Mucosa of descending colon (tissue), 3 donors: ENCODE measurements at places on chromosomes 5 and 9. TPM values are rescaled to one million over a fixed set of nuclear protein-coding genes. Genes with fewer than 3 reads are reported as not detected.
A peak's percentile ranks its signal among the peaks of the same experiment; 100 is the strongest.

Gene FAXDC2
- total RNA-seq = 20.9 TPM

DNA sequence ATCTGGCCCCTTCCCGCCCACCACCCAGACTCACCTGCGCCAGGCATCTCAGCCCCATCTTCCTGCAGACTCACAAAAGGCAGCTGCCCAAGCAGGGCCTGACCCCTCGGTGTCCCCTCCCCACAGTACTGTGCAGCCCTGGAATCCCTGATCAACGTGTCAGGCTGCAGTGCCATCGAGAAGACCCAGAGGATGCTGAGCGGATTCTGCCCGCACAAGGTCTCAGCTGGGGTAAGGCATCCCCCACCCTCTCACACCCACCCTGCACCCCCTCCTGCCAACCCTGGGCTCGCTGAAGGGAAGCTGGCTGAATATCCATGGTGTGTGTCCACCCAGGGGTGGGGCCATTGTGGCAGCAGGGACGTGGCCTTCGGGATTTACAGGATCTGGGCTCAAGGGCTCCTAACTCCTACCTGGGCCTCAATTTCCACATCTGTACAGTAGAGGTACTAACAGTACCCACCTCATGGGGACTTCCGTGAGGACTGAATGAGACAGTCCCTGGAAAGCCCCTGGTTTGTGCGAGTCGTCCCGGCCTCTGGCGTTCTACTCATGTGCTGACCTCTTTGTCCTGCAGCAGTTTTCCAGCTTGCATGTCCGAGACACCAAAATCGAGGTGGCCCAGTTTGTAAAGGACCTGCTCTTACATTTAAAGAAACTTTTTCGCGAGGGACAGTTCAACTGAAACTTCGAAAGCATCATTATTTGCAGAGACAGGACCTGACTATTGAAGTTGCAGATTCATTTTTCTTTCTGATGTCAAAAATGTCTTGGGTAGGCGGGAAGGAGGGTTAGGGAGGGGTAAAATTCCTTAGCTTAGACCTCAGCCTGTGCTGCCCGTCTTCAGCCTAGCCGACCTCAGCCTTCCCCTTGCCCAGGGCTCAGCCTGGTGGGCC is 1.9 kb downstream of the IL13 start:
- no peak for DNase-seq

Gene MYOZ3
- total RNA-seq = 0.48 TPM

DNA sequence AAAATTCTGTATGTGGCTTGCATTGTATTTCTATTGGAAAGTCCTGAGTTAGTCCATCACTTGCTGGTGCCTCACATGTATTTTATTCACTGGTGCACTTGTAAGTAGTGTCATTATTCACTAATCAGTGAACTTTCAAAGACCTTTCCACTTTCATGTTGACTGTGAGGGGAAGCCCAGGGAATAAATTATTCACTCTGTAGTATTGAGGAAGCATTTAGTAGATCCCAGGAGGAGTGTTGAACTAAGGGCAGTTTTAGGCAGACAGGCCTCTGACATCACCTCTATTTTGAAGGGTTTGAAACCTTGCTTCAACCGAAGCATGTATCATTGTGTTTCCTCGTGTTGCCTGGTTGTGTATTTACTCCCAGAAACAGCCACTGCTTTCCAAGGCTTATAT is 705.4 kb upstream of the RIOK2 start:
- no peak for DNase-seq

DNA sequence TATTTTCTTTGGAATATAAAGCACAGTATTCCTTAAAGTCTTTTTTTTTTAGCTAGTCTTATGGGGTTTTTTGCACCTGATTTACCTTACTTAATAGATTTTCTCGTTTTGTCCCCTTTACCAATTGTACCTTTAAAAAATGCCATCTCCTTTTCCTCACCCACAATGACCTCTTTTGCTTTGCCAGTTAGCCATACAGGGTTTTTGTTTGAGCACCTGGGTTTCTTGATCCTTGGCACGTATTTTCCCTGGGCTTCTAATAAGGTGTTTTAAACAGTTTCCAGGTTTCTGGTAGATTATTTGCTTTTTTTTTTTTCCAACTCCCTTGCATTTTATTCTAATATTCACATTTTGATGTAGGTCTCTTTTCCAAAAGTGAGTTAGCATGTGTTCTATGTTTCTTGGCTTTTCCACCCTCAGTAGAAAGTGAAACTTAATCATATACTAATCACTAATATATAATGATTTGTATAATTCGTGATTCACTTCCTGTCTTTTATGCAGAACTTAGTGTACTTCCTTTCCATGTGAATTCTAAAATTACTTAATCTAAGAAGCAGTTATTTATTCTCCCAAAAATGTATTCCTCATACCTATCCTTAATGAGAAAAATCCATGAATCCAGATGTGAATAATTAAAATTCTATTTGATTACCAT is 673.9 kb upstream of the RGMB start:
- DNase-seq = no peak

Gene SEC16A
- 60.0 TPM for total RNA-seq

- no peak for DNase-seq
These were observed 70.2 kb upstream of the PLEKHG4B start for GRCh38 chr5:21654-22233.

DNA sequence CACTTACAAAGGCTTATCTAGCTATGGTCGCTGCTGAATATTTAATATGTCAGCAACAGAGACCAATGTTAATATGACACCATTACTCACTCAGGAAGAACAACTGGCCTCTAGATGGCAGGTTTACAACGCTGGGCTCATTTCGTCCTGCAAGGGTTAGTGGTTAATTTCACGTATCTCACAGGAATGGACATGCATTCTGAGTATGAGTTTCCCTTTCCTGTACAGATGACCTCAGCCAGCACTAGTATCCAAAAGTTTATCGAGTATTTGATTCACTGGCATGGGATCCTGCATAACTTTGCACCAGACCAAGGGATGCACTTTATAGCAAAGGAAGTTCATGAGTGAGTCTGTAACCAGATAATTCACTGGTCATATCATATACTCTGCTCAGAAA is 8.7 kb upstream of the TRPC7 start:
- DNase-seq = no peak

GRCh38 chr9:38629511-38629910 is 9.1 kb upstream of the ANKRD18A start:
- DNase-seq = no peak

GRCh38 chr5:102554082-102554481 is 55.3 kb upstream of the SLCO6A1 start:
- no peak for DNase-seq

DNA sequence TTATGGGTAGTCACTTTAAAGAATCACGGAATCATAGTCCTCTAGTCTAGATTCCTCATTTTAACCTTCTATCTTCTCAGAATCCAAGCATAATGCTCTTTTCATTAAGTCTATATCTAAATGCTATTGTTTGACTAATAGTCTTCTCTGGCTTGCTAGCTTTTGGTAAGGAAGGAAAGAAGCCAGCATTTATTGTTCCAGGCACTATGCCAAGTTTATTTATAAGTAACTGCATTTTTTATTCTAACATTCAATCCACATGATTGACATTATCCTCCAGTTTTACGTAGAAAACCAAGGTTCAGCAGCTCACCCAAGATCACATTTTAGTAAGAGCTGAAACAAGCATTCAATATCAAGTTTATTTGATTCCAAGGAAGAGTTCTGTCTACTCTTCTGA is 254.2 kb downstream of the SAXO1 start:
- DNase-seq = peak; percentile 16

DNA sequence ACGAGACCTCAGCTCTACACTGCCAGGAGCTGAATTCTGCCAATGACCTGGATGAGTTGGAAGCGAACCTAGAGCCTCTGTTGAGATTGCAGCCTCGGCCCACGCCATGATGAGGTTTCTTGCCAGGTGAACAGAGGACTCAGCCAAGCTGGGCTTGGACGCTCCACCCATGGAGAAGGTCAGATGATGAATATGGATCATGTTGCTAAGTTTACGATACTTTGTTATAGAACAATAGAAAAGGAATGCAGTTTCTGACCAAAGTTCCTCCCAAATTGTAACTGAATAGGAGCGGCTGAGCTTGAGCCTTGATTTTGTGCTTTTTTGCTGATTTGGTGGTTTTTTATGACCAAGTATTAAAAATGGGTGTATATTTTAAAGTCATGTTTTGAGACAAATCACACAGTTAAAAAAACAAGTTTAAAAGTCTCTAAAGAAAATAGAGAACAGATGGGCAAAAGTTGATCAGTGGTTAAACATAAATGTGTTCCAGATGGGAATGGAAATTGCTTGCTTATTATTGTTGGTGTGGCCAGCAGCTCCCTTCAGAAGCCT is 32.9 kb downstream of the ROPN1L start:
- no peak for DNase-seq

Gene TAF1L
- not detected for total RNA-seq

DNA sequence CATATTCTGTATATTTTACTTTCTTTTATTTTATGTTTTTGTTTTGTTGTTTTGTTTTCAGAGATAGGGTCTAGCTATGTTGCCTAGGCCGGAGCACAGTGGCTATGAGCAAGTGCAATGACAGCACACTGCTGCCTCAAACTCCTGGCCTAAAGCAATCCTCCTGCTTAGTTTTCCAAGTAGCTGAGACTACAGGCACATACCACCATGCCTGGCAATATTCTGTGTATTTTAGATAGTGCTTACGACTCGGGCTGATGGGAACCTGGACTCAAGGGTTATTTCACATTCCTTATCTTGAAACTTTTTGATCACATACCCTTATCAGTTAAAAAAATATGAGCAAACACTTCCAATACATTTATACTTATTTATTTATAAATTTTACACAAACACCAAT is 119.0 kb upstream of the STARD4 start:
- DNase-seq = no peak

Gene CCDC192
- 1.0 TPM for total RNA-seq

DNA sequence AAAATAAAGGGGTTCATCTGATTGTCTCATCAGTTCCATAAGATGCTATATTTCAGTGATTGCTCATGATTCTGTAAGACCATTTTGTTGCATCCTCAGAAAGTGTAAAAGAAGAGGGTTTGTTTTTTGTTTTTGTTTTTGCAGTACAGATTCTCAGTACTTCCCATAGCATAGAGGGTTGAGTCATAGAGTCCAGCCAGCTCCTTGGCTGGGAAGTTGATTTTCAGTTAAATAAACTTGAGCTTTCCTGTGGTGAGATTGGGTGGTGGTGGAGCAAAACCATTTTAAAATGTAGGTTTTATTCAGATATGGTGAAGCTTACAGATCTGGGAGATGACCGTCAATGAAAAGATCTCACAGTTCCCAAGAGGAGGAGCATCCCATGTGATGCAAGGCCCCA is 48.2 kb downstream of the DAPK1 start:
- DNase-seq = no peak

DNA sequence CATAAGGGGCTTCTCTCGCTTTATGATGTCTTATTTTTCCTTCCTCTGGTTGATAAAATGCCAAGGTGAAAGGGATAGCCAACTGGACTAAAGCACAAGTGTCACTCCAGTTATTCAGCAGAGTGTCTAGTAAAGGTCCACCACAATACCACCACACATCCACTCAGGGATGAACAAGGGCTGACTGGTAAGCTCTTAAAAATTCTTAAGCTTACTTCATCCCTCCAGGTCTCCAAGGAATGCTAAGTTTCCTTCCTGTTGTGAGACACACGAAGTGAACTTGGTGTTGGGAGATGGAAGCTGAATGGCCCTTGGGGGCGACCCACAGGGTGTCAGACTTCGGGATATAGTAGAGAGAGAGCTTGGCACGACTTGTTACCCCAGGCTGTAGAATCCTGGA is 3.2 kb upstream of the HMGCS1 start:
- DNase-seq = no peak

DNA sequence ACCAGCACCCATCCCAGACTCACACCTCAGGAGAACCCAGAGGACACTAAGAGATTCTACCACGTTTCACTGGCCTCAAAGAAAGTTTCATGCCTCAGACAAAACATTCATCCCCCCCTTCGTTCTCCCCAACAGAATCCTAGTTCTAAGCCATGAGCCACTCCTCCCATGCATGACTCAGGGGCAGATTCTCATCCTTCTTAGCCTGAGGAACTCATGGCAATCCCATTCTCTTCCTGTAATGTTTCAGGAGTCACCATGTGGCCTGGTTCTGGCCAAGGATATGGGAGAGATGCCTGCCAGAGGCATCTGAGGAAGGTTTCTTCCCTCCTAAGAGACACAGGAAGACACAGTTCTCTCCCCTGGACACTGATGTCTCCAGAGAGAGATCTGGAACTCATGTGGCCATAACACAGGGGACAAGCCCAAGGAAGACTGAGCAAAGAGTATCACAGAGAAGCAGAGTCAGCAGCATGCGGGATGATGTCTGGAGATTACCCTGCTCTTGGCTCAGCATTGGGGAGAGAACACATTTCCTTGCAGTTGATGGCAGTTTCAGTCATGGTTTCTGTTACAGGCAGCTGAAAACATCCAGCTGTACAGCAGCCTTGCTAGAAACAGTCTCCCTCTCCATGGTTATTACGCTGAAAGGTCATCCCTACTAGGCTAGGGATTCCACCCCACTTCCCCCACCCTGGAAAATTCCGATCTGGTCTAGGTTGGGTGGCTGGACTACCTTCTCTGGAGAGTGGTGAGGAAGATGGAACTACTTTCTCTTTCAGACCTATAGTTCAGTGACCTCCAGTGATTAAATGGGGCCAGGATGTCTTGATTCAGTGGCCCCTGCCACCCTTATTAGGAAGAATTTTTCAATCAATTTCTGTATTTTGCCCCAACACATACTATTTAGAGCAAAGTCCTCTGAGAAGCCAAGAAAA is 115.4 kb downstream of the ZNF608 start:
- no peak for DNase-seq

Gene CAMK4
- 4.0 TPM for total RNA-seq

Gene PCDHGA7
- total RNA-seq = 1.7 TPM

Gene ABO
- 102 TPM for total RNA-seq

- DNase-seq = no peak
These were observed 8.5 kb downstream of the DUSP1 start for GRCh38 chr5:172762214-172763119.

Gene INSYN2B
- not detected for total RNA-seq

Gene KIF4B
- total RNA-seq = not detected

Gene SLC6A19
- total RNA-seq = 92.8 TPM

Gene AMBP
- 0.63 TPM for total RNA-seq
